ENCODE measurements at places on chromosomes 2 and 18. TPM values are rescaled to one million over a fixed set of nuclear protein-coding genes. Genes with fewer than 3 reads are reported as not detected.

DNA sequence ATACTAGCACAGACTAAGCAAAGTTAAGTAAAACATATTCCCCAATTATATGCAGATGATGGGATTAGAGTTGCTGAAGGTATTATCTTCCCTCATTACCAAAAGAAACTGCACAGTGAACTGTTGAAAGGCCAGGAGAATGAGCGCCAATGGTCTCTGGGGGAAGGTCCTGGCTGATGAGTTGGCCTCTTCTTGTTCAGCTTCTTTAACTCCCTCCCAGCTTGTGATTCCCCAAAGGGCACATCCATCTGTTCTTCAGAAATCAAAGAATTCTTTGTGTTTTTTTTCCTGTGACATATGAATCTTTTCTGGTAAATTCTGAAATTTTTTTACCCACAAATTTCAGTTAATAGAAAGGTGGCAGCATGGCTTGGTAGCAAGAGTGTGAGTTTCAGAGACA is 667.6 kb downstream of the CNTNAP5 start:
- H3K27ac ChIP-seq = peak overlapping the region; percentile 73
- H3K36me3 ChIP-seq = no peaks in the 10 kb centered on the region
- peaks cover 24% of the 10 kb centered on the region for H3K4me1 ChIP-seq
- H3K4me3 ChIP-seq = no peak overlapping the region

DNA sequence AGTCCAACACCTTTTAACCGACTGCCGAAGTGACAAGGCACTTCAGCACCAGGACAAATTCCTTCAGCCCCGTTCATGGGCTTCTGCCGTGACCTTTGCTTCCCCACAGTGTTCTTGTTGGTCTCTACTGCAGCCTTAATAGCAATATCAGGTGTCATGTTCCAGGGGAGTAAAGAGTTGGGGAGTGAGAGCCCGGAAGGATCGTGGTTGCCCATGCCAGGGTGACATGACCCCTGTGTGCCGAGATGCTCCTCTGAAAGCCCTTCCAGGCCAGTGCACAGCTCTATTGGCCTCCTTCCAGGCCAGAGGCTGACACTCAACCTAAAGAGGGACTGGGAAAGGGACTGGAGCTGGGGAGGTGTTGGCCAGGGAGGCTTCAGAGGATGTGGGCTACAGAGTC is 279.2 kb downstream of the CYRIA start:
- no peak overlapping the region for H3K27ac ChIP-seq
- no peaks in the 10 kb centered on the region for H3K36me3 ChIP-seq
- peaks cover 14% of the 10 kb centered on the region for H3K4me1 ChIP-seq
- no peaks in the 10 kb centered on the region for H3K27me3 ChIP-seq
- H3K4me3 ChIP-seq = no peak overlapping the region

- no peaks in the 10 kb centered on the region for H3K27me3 ChIP-seq
- no peaks in the 10 kb centered on the region for H3K36me3 ChIP-seq
- H3K4me3 ChIP-seq = no peak overlapping the region
- no peak for DNase-seq
- peaks cover 9% of the 10 kb centered on the region for H3K4me1 ChIP-seq
Observed at GRCh38 chr2:25491966-25492532, 150.3 kb upstream of the DNMT3A start.

The GPR17 gene
- 0.40 TPM for total RNA-seq

DNA sequence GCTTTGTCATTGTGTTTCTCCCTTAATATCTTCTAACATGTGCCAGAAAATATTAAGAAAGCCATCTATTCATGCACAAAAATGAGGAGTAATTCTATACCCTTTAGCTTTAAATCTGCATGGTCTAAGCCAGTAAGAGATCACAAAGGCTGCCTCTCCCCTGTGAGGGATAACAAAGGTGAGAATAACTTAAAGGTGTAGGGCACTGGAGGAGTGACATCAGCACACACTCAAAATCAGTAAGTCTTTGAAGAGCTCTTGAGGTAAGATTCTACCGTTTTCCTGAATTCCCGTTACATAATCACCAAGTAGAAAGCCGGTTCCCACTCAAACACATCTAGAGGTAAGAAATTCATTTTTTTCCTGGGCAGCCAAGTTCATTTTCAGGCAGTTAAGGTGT is 123.9 kb upstream of the SULT1C3 start:
- no peaks in the 10 kb centered on the region for H3K27me3 ChIP-seq
- H3K4me1 ChIP-seq = no peaks in the 10 kb centered on the region
- no peak overlapping the region for H3K4me3 ChIP-seq
- H3K27ac ChIP-seq = no peak overlapping the region
- H3K36me3 ChIP-seq = no peaks in the 10 kb centered on the region
